Amniotic stem cell (primary cell): ENCODE measurements at places on chromosomes 4 and X.

DNA sequence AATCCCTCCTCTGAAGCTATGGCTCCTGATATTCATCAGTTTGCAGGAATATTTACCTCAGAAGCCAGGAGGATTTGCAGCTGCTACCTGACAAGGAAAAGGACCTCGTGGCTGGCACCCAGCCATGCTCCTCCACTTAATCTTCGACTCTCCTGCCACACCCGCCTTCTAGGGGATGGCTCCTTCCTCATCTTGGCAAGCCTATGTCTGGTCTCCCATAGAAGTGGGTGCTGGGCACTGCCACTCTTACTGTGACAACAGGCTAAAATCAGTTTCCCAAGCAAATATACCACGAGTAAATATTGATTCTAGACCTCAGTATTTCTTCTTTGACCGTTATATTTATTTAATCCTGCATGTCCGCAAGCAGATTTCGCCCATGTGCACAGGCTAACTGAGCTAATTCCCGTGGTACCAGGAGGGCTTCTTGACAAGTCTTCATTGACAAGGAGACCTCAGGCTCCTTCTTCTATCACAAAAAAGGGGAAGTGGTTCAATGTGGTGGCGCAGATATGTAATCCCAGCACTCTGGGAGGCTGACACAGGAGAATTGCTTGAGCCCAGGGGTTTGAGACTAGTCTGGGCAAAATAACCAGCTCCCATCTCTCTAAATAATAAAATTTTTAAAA, 52.6 kb upstream of the DCTD start:
- no peak for DNase-seq

DNA sequence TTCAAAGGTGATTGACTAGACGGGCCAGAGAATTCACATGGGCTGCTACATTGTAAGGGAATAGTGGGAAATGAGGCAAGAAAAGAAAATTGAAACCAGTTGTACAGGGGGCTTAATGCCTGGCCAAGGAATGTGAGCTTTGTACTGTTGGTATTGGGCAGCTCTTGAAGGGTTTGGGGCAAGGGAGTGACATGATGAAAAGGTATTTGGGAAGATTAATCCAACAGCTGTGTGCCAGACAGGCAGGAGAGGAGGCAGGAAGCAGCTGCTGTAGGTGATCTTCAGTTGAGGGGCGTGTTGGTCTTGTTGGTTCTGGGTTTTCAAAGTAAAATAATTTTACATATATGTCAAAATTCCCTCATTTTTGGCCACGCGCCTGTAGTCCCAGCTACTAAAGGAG, 384.5 kb upstream of the TENM3 start:
- DNase-seq, result no peak

GRCh38 chr4:123741906-123742305, 345.3 kb downstream of the SPRY1 start:
- no peak for DNase-seq

DNA sequence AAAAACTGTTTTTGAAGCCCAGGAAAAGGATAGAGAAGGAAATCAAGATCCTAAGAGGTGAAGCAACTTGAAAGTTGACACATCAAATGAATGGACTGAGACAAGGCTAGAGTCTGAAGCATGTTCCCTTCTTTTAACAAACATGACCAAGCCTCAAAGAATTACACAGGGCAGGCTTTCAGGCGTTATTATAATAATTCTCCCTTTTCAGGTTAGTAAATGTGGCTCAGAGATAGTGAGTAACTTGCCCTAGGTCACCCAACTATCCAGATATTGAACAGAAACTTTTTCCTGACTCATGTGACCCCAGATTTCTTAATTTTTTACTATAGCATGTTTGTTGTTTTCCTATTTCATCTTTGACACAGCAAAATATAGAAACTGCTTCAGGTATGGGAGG, 91.7 kb downstream of the PPP1R2C start:
- DNase-seq, result no peak

- no peak for DNase-seq
These were observed 50.2 kb upstream of the FAM9A start for GRCh38 chrX:8851231-8851886.

DNA sequence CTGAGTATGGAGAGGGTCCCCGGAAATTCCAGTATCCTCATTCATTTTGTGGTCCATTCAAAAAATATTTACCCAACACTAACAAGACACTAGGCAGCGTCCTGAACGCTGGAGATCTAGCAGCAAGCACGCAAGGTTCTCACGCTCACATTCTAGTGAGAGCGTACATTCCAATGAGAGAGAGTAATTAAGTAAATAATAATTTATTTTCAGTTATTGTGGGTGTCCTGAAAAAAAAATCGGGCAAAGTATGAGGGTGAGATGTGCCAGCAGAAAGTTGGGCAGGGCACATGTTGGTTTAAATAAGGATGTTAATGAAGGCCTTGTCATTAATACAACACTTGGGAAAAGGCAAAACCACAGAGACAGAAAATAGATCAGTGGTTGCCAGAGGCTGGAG, 4.0 kb upstream of the TMEM156 start:
- no peak for DNase-seq

DNA sequence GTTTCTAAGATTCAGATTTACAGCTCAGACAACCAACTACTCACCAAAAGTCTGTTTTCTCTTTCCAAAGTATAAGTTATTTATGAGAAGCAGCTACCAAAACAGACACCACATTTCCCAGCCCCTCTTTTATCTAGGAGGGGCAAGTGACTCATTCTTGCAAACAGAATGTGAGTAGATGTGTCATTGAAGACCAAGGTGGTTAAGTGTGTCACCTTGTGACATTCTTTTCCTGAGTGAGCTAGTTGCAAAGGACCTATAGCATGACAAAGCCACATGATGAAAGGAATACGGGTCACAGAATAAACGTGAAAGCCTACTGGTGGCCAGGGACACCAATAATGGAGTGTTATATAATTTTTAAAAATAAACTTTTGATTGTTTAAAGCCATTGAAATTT, 50.0 kb downstream of the SLC7A11 start:
- no peak for DNase-seq

- no peak for DNase-seq
These were observed 18.0 kb downstream of the IRF2 start for GRCh38 chr4:184456337-184456736.

DNA sequence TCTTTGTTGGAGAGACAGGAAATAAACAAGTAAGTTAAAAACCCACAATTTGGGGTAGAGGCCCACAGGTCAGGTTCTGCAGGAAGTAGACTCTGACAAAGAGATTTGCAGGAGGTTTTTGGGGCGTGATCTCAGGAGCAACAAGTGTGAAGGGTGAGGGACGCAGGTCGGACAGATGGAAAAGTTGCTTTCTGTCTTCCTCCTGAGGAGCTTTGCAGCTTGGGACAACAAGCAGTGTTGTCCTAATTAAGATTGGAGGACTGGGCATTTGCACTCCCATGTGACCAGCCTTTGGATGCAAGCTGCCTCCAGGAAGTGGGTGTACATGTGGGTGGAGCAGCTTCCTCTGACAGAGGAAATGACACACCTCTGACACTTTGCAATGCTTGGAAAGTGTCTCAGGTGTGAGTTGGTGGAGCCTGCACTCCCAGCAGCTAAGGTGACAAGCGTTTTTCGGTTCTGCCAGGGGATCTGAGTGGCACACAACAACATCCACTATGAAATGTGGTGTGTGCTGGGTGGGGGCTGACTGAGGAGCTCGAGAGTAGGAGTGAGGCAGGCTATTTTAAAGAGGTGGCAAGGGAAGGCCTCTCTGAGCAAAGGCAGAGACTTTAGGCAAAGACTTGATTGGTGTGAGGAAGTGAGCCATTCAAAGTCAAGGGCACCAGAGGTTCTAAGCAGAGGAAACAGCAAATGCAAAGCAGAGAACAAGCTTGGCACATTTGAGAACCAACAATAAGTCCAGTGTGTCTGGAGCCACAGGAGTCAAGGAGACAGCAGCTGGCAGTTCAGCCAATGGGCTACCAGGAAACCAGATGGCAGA, 339.8 kb upstream of the GATB start:
- DNase-seq, result no peak

- no peak for DNase-seq
These were observed 1960.1 kb upstream of the ADGRL3 start for GRCh38 chr4:59240011-59240410.

DNA sequence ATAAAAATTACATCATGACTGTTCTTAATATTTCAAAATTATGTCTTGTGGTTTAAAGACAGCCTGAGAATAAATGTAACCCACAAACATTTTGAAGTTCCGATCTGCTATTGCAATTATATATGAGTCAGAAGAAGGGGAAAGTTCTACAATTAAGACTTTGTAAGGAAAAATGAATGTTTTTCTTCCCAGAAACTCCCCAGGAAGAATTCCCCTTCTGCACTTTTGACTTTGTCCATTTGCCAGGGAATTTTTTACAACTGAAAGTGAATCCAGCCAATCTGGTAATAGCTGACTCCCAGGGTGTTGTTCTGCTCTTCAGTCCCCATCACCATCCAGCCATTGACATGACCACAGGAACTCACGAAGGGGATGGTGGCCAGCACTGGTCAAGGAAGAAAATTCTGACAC, 61.6 kb upstream of the NOCT start:
- DNase-seq, result peak; percentile 73

DNA sequence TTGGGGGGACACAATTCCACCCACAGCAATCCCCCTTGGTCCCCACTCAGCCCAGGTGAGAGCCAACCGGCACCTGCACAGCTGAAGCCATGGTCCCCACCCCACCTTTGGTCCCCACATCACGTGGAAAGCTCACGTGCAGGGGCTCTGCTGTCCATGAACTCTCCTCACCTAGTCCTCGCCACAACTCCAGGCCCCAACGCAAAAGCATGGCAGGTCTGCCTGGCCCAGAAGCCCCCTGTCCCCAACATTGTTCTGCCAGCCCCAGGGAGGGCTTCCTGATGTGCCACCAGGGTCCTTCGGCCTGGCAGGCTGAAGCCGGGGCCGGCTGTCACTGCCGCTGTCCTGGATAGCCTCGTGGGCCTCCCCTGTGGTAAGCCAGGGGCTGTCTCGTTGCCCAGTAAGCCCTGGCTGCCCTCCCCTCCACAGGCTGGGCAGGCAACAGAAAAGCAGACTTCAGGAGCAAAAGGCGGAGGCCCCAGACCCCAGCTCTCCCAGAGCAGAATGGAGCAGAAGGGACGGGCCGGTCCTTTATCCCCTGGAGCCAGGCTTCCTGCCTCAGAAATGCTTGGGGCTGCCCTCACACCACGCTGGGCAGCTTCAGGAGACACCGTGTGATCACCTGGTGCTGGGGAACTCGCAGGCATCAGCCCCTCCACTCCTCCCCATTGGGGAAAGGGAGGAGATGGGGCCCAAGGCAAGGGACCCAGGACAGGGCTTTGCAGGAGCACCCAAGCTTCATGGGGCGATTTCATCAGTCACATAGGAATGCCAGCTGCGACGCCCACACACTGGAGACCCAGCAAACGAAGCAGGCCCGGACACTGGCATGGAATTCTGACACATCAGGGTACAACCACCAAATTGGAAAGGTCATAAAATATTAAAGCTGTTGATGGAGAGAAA, 103.7 kb downstream of the ADRA2C start:
- DNase-seq, result no peak

- DNase-seq, result peak; percentile 4
These were observed 130.1 kb upstream of the TECRL start for GRCh38 chr4:64539234-64539849.

DNA sequence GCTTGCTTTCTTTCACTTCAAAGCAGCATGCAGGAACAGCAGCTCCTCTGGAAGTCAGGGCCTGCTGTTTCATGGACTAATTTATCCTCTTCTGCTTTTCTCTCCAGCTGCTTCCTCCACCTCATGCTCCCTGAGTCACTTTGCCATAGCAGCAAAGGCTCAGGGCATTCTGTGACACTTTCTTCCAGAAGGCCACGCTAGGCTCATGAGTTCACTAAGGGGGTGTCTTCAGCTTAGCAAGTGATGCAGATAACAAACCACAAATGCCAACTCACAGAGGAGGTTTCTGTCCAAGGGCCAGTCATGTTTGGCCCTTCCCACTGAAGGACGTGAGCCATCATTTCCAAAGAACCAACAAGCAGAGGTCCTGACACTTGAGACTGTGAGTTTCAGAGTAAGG, 200.2 kb downstream of the ADGRA3 start:
- no peak for DNase-seq

- no peak for DNase-seq
These were observed 360.5 kb downstream of the MID1IP1 start for GRCh38 chrX:39161611-39162255.

- no peak for DNase-seq
These were observed 2121.0 kb downstream of the PCDH7 start for GRCh38 chr4:32841217-32841616.

DNA sequence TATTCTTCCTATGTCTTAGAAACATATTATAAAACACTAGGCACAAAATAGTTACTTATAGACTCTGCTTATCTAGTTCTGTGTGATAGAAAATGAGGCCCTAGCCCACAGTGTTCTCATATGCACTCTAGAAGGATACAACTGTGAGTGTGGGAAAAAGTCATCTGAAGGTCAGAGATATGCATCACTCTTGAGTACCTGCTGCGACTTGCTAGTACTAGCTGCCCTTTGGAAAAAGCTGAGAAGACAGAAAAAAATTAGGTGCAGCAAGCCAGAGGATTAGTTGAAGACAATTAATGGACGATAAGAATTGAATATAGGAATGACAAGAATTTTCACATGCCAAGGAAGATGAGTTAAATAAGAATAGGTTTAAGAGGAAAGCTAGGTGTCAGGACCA, 61.3 kb downstream of the MTHFD2L start:
- DNase-seq, result no peak

GRCh38 chr4:55887594-55887993, 34.1 kb downstream of the EXOC1 start:
- DNase-seq, result no peak

GRCh38 chr4:150332086-150332485, 249.9 kb upstream of the MAB21L2 start:
- DNase-seq, result no peak

GRCh38 chr4:71243091-71243833, 95.6 kb upstream of the SLC4A4 start:
- DNase-seq, result no peak

DNA sequence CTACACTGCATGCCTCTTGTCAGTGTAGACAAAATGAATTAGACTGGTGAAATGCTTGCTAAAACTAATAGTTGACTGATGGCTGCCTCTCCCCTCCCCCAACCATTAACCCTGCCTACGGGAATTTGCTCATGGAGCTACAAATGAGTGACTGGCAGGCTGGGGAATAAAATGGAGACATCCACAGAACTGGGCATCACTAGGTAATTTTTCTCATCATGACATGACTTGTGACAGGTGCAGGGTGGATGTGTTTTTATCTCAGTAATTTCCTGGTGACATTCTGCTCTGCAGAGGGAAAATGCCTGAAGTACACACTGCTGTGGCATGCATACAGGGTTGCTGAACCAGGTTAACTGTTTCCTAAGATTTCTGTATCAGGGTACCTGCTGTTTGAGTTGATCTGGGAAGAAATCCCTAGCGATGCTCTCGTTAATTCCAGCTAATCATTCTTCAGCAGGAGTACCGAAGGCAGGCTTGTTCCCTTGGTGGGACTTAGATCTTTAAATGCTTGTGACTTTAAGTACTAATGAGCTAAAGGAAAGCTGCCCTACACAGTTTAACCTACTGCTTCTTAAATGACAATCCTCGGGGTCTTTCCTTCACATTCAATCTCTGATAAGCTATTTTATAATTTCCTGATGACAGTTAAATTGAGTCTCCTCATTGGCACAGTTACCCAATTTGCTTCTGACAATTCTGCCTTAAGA, 376.3 kb upstream of the LCORL start:
- DNase-seq, result no peak

GRCh38 chrX:31178064-31178768, 106.4 kb upstream of the FTHL17 start:
- no peak for DNase-seq
